SW480 (cell line): ENCODE measurements at places on chromosomes 16 and 17.

- no peak for DNase-seq
Measured at GRCh38 chr16:15948532-15949209, 745 bp upstream of the ABCC1 start.

- DNase-seq = no peak
Measured at GRCh38 chr17:62882878-62883277, 74.8 kb upstream of the MARCHF10 start.

GRCh38 chr17:76384987-76385891 is 830 bp downstream of the SPHK1 start:
- peak; percentile 38 for DNase-seq

DNA sequence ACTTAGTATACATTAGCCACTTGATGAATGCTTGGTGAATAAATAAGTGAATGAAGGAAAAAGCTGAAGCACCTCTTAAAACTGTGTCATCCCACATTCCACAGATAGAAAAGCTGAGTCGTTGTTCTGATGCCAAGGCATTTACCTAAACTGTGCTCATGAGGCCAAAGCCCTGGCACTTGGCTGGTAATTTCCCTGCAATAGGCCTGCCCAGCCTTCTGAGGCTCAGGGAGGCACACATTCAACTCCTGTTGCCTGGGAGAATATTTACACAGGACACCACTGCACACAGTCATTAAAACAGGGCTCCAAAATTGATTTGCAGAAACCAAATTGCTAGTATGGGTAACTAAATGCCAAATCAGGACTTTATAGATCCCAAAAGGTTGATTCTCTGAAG is 333.0 kb upstream of the C16orf82 start:
- DNase-seq = no peak

DNA sequence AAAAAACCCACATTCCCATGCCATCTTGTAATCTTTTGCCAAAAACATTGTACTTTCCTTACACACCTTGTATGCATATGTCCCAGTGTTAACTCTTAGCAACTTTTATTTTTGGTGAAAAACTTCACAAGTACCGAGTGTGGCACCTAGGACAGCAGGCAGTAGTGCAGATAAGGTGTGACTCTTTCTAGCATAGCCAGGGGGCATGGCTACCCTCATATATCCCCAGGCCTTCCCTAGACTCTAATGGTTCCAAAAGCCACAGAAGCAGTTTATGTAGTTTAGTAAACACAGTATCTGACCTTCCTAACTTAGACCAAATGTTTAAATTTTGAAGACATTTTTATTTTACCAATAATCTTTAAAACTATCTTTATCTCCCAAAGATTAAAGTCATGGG is 20.5 kb upstream of the MILR1 start:
- no peak for DNase-seq

DNA sequence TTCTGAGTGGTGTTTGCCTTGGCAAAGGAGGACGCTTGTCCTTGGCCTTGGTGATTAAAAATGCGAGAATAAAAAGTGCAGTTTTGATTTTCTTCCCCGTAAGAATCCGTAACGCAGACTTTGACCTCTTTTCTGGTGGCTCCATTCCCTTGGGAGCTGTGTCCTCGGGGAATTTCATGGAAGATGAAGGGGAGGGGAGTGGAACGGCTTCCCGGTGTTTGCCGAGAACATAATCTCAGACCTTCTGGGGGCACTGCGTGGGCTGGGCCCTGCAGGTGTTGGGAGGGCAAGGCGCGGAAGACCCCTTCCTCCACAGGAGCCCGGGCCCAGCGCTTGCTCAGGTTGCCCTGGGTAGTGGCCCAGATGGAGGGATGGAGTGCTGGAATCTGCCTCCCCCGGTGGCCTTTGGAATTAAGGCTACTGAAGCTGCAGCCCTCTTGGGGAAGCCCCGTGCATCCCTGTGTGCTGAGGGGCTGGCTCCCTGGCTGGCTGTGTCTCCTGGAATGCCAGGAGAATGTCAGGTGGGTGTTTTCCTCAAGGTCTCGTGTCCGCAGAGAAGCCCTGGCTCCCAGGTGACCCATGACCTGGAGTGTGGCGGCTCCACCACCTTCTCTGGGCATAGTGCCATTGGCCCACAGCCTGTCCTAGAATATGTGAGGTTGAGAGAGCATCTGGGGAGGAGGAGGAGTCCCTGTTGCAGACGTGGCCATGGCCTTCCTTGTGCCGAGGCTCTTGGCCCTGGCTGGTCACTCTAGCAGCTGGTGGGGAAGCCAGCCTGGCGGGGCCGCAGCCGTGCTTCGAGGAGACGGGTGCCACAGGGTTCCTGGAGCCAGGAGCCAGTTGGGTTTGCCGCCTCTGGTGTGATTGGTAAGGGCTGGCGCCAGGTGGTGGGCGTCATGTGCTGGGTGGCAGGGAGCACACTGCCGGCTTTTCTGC is 3.1 kb downstream of the BAIAP2 start:
- DNase-seq = no peak

GRCh38 chr16:50699326-50700159 is 6.1 kb downstream of the NOD2 start:
- no peak for DNase-seq

DNA sequence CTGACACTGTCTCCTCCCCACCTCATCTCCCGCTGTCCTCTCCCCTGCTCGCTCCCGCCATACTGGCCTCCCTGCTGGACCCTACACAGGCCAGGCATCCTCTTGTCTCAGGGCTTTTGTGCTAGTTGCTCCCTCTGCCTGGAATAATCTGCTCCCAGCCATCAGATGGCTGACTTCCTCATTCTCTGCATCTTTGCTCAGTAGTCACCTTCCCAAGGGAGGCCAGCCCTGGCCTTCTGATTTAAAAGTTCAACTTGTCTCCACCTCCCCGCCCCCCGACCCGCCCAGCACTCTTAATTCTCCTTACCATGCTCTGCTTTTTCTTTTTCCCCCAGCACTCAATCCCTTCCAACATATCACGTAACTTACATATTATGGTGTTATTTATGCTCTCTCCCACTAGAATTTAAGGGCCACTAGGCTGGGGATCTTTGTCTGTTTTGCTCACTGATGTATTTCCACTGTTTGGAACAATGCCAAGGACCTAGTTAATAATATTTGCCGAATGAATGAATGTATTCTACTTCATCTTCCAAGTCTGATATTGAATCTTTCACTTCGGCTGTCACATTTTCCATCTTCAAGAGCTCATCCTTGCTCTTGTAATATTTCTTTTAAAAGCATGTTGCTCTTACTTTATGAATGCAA is 178.3 kb downstream of the CDK5R1 start:
- DNase-seq = no peak

DNA sequence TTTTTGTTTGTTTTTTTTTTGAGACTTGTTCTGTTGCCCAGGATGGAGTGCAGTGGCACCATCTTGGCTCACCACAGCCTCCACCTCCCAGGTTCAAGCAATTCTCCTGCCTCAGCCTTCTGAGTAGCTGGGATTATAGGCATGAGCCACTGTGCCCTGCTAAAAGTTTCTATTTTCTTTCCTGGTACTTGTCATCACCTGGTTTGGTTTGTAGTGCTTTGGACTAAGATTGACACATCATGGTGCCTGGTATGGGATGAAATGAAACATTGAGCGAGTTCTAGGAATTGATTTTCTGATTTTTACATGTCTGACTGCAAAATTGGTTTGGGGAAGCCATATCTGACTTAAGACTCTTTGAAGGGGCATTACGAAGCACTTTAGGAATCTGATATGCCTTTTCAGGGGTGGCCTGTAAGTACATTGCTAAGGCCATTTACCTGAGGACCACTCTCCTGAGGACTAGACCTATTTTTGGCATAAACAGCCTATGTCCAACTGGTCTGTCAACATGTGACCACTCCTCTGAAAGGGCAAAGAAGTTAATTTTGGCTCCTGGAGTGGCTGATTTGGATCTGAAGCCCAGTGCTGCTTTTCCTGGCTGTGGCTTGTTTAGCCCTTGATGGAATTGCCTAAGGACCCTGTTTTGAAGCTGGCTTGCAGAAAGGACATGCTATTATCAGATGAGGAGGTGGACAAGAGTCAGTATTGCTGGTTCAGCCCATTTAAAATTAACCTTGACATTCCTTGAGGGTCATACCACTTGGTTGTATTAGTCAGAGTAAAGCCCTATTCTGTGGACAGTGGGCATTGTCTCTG is 18.4 kb upstream of the TBKBP1 start:
- DNase-seq = no peak

DNA sequence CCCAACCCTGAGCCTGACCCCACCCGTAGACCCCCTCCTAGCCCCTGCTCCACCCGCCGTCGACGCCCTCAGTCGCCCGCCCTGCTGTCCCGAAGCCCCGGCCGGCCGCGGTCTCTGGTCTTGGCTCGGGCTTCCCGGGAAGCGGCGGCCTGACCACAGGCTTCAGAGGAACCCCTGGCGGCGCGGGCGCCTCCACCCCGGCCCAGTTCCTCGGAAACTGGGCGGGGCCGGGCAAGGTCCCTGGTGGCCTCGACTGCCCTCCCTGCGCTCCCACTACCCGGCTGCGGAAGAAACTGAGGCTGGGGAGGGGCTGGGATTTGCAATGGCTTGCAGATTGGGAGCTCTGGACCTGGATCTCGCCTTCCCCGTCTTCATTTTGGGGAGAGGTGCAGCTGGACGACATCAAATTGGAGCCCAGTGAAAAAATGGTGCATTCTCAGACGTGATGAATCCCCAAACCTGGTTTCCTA is 692 bp upstream of the SOCS1 start:
- no peak for DNase-seq

- no peak for DNase-seq
Measured at GRCh38 chr17:36127199-36127893, 23.7 kb downstream of the CCL4 start.

DNA sequence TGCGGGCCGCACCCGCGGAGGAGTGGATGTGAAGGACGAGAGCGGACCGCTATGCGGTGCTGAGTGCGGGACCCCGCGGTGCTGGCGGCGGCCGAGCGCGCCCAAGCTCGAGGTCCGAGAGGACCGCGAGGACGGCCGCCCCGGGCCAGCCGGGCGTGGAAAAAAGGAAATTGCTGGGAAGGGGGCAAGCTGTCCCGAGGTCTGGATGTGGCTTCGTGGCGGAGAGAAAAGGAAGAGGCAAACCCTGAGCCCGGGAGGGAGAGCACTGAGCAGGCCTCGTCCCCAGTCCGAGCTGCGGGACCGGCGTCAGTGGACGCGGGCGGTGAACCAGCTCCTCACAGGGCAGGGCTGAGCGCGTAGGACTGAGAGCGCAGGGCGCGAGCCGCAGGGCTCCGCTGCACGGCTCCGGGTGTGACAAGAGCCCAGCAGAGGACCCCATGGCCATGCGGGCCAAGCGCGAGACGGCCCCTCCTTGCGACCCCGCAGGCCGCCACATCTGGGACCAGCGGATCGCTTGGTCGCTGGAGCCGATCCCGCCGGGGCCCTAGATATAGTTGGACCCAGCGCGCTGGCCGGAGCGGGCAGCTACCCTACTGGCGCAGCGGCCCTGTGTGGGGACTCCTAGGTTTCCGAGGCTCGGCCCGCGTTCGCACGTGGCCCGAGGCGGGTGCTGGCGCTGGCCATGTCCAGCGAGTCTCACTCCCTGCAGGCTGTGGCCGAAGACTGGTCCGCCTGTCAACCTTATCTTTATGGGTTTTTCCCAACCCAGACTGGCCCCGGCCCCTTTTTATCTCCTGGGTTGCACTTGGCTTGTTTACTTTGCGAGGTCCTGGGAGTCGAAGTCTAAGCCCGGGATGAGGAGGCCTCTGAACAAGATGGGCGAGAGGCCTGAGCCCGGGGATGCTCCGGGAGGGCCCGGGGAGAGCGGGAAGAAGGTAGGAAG is 2.4 kb downstream of the TBX4 start:
- DNase-seq = no peak

GRCh38 chr16:11788914-11789313 is 8.1 kb downstream of the ZC3H7A start:
- no peak for DNase-seq

GRCh38 chr17:56478836-56479447 is 114.6 kb upstream of the NOG start:
- peak; percentile 42 for DNase-seq

DNA sequence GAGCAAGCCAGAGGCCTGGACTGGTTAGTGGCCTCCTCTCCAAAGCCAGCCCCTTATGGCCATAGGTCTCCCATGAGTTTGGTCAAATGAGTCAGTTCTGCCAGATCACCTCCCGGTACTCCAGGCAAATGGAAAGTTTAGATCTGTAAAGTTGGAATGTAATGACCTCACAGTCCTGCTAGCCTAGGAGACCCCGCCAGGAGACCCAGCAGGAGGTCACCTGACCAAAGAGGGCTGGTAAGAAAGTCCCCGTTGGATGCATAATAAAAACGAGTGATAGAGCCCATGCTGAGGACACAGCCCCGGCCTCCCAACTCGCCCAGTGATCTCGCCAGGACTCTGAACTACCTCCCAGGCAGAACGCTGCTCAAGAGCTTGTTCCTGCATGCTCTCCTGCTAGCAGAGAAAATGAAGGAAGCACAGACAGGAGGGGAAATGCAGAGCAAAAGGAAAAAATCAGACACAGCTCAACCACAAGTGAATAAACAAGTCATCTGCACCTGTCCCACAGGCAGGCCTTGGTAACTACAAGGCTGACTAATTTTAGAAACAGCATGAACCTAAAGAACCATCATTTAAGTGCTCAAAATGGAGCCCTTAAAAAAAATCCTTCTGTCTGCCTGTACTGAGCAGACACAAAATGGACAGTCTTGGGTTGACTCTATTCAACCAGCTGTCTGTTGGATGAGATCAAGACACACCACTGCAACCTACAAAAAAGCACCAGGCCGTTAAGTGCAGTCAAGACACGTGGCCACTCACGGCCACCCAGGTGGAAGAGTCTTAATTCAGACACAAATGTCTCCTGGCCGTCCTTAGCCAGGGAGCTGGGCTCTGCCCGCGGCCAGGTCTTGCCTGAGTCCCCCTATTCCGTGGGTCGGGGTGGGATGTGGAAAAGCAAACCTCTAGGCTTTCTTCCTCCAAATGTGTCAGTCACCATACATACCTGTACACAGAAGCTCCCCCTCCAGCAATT is 9.2 kb downstream of the CDIP1 start:
- DNase-seq = no peak

DNA sequence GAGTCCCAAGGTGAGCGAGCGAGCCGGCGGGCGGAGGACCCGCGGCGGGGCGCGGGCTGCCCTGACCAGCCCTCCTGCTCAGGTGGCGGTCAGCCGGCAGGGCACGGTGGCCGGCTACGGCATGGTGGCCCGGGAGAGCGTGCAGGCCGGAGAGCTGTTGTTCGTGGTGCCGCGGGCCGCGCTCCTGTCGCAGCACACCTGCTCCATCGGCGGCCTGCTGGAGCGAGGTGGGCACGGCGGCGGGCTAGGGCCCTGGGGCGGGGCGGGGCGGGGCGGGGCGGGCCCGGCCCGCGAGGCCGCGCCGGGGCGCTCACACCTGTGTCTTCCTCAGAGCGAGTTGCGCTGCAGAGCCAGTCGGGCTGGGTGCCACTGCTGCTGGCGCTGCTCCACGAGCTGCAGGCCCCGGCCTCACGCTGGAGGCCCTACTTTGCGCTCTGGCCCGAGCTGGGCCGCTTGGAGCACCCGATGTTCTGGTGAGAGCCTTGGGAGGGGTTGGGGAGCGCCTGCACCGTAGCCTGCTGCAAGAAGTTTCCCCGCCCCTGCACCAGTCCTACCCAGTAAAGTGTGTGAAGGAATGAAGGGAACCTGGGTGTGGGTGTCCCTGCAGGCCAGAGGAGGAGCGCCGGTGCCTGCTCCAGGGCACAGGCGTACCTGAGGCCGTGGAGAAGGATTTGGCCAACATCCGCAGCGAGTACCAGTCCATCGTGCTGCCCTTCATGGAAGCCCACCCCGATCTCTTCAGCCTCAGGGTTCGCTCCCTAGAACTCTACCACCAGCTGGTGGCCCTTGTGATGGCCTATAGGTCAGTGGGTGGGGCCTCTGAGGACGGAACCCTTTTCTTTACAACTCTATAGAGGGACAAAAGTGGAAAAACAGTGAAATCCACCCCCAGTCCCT is 802 bp downstream of the SETD6 start:
- DNase-seq = peak; percentile 44
